ENCODE measurements at places on chromosomes 2 and 18.

- no peak for DNase-seq
Observed at GRCh38 chr18:23284629-23285028, 149.3 kb downstream of the CABLES1 start.

DNA sequence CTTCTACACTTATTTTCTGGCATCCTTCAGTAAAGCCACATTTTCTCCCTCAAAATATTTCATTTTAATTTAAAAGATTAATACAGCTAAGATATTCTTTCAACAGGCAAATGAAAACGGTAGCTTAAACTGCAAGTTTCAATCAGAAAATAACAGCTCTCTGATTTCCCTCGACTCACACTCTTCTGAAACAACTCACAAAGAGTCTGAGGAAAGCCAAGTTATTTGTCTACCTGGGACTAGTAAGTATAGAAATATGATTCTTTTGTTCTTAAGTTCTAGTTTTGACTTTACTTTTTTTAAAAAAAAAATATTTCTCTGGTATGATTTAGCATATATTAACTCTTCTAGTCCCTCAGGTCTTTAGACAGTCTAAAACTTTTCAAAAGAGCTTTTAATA lies 27.2 kb downstream of the CEP192 start:
- no peak for DNase-seq

DNA sequence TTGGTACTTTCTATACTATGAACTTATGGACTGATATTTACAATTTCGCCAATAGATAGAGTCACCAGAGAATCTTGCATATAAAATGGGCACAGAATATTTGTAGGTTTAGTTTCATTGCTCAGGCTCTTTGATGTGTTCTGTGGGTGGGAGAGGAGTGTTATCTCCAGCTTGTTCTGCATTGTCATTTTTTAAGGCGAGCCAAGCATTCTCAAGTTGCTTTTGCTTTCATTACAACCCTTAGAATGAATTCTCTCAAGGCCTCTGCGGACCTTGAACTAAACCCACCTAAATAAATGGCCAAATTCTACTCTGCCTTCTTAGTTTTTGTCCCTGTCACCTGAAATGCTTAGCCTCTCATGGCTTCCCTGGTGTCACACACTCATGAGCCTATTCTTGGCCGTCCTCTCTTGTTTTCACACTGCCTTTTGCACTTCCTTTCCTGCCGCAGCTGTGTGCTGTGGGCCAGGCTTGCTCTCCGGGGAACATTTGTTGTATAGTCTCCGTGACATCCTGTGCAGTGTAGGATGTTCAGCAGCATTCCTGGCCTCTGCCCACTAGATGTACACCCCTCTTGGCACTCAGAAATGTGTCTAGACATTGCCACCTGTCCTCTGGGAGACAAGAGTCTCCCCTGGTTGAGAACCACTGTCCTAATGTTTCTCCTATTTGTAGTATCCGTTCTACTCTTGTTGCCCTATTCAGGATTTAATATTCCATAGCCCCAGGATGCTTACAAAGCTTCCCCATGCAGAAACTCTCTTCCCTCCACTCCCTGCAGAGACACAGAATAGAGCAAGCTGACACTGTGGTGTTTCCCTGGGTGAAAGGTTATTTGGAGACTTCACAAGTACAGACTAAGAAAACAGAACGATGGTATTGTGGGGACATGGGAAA lies 255.6 kb downstream of the PTPRM start:
- DNase-seq, result no peak

GRCh38 chr2:216715402-216715974 lies 20.1 kb upstream of the IGFBP5 start:
- DNase-seq, result no peak

DNA sequence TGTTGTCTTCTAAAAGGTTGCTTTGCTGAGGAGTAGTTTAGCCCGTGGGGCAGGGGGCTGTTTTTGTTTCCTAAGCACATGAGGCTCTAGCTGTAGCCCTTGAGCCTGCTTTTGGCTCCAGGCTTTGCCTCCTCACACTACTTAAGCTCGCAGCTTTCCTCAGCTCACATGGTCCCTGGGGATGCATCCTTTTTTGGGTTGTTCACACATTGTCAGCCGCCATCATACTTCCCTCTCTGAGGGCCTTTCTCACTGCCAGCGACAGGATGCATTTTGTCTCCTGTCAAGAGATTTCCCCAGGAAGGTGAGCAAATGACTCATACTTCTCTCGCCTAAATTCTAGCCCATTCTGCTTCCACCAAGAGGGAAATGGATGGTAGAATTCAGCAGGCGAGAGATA lies 279.5 kb upstream of the PKDCC start:
- DNase-seq, result no peak

DNA sequence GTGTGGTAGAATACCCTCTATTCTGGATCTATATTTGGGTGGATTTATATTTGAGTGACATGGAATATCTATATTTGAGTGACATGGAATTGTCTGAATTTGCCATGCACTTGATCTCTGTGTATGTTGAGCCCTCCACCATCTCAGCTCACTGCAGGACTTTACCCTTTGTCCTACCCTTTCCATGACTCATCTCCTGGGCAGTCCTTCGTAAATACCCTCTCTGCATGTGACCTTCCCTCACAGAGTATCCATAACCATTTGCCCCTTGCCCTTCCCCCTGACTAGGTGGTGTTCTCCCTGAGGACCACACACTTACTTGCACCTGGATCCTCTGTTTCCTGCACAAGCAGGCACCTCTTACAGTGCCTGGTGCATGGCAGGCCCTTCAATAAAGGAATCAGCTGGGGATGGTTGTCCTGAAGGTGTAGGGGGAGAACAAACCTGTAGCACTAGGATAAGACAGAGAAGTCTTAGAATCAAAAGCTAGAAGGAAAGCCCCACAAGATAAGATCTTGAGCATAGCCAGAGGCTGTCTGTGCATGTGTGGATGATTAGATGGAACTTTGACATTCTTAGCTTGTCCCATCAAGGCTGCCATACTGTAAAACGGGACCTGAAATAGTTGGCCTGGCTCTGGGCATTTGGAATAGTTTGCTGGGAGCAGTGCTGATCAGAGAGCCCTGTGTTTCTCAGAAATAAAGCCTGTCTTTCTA lies 230.4 kb downstream of the FHOD3 start:
- DNase-seq, result no peak

DNA sequence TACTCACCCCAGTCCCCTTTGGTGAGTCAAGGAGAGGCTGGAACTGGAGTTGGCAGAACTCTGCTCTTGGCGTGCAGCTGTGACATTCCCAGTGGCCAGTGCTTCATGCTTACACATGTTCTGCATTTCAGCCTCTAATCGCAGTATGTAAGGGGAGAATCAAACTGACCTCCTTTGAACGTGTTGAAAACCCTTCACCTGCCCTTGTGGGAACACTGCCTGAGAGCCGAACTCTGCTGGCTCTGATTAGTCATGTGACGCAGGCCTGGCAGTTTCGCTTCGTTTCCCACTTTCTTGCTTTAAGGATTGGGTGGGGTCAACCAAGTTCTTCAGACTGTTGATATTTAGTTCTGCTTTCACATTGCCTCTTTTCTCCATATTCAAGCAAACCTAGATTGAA lies 173.8 kb upstream of the BCL2L11 start:
- DNase-seq, result no peak

- no peak for DNase-seq
Observed at GRCh38 chr2:10370895-10371294, 68.2 kb downstream of the HPCAL1 start.

- DNase-seq, result no peak
Observed at GRCh38 chr2:131394147-131394931, 30.4 kb upstream of the RAB6D start.

- DNase-seq, result no peak
Observed at GRCh38 chr18:13435586-13436333, 217.2 kb downstream of the LDLRAD4 start.

GRCh38 chr2:46377666-46378560 lies 80.7 kb downstream of the EPAS1 start:
- DNase-seq, result no peak

GRCh38 chr2:3175568-3175955 lies 202.1 kb downstream of the EIPR1 start:
- DNase-seq, result no peak

GRCh38 chr2:134397146-134397896 lies 143.4 kb downstream of the MGAT5 start:
- DNase-seq, result no peak

GRCh38 chr2:76639171-76639680 lies 883.0 kb downstream of the LRRTM4 start:
- DNase-seq, result no peak

DNA sequence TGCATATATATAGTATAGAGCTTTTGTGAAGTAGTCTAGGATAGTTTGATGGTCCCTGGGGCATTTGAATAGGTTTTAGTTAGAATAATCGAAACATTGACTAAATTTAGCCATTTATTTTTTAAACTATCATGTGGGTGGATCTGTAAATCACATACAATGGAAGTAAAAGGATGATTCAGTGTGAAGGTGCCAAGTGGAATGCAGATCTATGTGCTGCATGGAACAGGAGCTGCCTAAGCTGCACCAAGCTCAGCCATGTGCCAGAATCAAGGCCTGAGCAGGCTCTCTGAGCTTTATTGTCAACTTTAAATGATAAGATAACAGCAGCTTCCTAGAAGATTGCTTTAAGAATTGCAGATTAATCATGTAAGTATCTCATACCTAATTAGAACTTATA lies 1996.2 kb upstream of the PIK3C3 start:
- DNase-seq, result no peak

- no peak for DNase-seq
Observed at GRCh38 chr2:233384015-233384414, 29.7 kb downstream of the DGKD start.

DNA sequence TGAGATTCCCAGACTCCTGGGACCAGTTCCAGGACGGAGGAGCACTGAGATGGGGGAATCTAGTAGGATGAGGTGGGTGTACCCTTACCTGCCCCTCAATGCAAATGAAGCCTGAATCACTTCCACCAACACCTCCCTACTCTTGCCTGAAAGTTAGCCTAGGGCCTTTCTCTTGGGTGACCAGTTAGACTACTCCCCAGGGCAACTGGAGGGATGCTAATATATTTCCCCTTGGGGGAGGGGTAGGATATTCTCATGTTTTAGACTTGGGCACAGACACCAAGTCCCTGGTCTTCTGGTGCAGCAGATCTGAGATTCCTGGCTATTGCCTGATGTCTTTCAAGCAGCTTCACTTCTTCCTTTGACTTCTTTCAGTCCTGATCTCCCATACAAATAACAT lies 334.5 kb downstream of the ALK start:
- no peak for DNase-seq

DNA sequence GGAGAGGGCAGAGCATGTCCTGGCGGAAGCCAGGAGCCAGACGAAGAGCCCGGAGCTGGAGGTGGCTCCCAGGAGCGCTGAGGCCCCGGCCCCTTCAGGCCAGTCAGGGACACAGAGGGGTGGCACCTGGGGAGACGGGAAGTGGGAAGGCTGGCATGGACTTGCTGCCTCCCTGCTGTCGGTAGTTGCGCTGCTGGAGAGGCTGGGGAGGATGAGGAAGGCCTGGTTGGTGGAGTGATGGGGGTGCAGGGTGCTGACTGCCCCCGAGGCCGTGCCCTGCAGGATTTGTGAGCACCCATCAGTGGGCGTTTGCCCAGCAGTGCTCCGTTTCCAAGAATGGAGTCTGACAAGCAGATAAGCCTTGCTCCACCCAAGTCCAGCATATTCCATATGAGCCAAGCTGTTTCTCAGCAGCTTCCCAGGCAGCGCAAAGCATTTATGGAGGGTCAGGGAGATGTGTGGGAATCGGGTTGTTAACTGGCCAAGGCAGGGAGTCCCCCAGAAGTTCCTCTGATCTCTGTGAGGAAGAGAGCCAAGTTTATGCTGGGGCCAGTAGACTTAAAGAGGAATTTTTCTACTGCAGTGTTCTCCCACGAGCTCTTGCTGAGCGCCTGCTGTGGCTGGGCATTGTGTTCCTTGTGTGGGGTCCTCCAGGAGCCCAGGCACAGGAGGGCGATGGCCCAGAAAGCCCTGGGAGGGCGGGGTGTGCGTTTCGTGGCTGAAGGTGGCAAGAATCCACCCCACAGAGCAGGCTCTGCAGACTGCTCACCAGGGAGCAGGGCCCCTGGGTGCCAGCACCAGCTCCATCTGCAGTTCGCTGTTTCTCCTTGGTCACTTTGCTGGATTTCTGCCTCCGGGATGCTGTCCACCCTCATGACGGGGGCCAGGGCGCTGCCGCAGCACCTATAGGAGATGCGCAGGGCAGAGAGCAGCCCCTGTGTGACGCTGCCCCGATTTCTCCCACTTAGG lies 250.2 kb downstream of the ALPK2 start:
- DNase-seq, result no peak

DNA sequence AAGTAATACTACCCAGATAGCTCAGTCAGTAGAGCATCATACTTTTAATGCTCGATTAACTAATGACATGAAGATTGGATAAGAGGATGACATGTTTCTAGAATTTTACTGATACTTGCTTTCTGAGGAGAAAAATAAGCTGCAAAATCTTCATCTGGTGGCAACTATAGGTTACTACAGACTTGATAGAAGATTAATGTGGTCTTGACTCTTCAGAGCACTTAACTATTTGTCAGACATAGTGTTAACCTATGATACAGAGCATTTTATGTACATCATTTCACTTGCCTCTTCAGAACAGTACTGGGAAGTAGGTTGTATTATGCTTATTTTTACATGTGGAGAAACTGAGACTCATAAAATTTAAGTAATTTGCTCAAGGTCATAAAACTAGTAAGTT lies 83.9 kb downstream of the UBR3 start:
- DNase-seq, result no peak

DNA sequence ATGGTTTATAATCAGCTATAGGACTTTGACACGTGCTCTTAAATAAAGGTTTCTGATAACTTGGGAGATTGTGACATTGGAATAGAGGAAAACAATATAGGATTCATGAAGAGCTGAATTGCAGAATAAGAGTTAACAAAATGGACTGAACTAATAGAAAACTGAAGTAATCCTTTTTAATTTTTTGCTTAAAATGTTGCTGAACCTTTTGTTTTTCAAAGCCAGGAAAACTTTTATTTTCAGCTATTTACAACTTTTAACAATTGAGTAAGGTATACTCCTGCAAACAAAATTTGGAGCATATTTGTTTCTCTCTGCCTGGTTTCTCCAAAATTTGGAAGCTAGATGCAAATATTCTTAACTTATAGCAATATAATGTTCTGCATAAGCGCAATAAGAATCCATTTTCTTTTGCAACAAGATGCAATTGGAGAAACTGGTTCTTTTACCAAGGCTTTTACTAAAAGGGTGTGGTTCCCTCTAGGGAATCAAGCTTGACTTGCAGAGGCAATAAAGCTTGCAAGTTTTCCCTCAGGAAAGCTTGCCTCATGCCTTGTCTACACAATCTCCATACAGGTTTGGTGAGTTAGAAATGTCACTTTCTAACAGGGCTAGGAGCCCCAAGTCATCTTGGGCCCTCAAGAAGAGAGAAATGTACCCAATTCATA lies 10.3 kb upstream of the PDK1 start:
- no peak for DNase-seq

DNA sequence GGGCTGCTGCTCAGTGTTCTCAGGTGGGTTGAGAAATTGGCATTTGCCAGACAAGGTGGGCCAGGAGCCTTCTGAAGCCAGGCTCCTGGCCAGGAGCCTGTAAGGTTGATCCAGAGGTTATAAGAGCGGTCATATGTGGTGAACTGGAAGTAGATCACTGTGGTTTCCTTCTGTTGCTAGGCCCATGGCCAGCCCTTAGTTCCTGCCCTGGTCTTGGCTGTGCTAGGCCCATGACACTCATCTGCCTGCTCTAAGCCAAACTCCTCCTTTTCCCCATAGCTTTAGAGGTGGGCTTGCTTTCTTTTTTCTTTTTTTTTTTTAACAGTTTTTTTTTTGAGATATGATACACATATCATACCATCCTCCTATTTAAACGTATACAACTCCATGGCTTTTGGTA lies 5.0 kb upstream of the MGAT5 start:
- DNase-seq, result no peak

- DNase-seq, result no peak
Observed at GRCh38 chr2:160268151-160268781, 68.2 kb upstream of the ITGB6 start.

GRCh38 chr2:239791526-239792404 lies 233.4 kb downstream of the NDUFA10 start:
- no peak for DNase-seq

Measured in activated T-cell treated with anti-CD3 and anti-CD28 coated beads for 4 hours (primary cell).